B cell (primary cell): ENCODE measurements at places on chromosomes 12 and 14. TPM values are rescaled to one million over a fixed set of nuclear protein-coding genes. Genes with fewer than 3 reads are reported as not detected.

DNA sequence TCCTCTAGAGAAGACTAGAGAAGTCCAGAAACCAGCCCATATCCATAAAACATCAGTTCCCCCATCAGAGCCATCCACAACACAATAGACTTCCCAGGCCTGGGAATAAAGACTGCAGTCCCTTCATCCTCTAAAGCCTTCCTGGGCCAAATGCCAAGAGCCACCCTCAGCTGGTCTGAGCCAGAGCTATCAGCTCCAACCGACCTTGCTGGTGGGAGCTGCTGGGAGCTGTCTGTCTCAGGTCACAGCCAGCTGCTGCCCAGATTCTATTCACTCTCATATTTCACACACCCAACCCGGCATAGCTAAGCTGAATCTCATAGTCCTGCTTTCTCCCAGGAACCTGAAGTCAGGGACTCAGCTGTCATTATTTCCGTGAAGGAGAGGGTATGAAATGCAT is 10.9 kb upstream of the TFCP2 start:
- no peak overlapping the region for H3K4me3 ChIP-seq
- H3K36me3 ChIP-seq, result no peaks in the 10 kb centered on the region
- H3K27ac ChIP-seq, result no peak overlapping the region
- no peak for DNase-seq
- H3K4me1 ChIP-seq, result peaks cover 23% of the 10 kb centered on the region

DNA sequence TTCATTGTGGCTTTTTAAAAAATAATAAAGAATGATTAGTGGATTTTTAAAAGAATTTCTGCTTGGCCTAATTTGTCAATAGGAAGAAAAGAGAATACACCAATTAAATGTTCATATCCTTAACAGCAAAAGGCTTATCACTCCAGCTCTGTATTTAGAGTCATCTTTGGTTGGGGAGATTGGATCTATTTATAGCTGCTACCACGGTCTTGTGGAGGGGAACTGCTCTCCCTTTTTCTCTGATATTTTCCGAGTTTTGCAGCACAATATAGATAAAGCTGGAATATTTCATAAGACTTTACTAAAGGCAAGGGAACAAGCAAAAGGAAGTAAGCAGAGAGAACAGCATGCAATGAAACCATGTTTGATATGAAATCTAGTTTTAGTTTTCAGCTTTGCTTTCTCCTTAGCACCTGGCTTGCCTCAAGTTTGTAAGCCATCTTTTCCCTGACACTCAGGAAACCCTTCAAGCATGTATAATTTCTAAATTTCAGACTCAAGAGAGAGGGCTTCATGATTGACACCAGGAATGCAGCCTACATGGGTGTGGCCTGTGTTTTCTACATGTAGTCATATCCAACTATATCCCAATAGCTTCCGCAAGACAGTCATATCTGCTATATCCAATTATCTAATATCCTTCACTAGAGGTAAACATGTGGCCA is 35.2 kb downstream of the BRMS1L start:
- H3K4me3 ChIP-seq, result no peak overlapping the region
- H3K36me3 ChIP-seq, result peaks cover 6% of the 10 kb centered on the region
- H3K27ac ChIP-seq, result no peak overlapping the region

GRCh38 chr14:105316577-105316941 is 2.0 kb downstream of the PACS2 start:
- no peak for DNase-seq
- H3K27me3 ChIP-seq, result no peaks in the 10 kb centered on the region
- H3K27ac ChIP-seq, result no peak overlapping the region
- no peak overlapping the region for H3K4me3 ChIP-seq
- H3K4me1 ChIP-seq, result peaks cover 22% of the 10 kb centered on the region
- H3K36me3 ChIP-seq, result no peaks in the 10 kb centered on the region

DNA sequence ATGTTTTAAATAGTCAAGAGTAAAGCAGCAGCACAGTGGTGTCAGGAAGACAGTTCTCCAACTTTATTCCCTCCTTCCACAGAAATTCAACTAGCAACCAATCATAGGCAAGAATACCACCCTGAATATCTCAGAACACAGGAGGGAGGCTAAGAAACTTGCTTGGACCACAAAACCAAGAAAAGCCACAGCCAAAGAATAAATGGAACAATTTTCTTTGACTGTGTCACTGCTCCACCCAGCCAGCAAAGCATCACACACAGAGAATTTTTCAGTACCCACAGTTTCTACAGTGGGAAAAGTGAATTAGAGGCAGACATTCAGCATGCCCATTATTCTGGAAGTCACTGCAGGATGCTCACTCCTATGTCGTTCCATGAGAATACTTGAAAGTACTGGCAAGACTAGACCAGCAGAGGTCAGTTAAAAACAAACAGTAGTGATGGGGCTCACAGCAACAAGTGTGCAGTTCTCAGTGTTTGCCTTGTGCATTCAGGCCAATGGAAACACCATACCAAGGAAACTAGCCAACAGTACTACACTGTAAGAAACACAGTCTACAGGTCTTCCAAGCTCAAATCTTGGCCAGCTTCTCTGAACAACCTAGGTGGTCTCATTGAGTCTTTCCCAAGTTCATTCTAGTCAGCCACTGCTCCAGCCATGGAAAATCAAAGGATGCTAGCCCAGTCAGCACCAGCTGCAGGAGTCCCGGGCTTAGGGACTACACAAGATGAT is 56.8 kb upstream of the FOXG1 start:
- H3K27ac ChIP-seq, result no peak overlapping the region
- no peaks in the 10 kb centered on the region for H3K27me3 ChIP-seq
- no peak overlapping the region for H3K4me3 ChIP-seq
- DNase-seq, result no peak
- no peaks in the 10 kb centered on the region for H3K4me1 ChIP-seq
- no peaks in the 10 kb centered on the region for H3K36me3 ChIP-seq

DNA sequence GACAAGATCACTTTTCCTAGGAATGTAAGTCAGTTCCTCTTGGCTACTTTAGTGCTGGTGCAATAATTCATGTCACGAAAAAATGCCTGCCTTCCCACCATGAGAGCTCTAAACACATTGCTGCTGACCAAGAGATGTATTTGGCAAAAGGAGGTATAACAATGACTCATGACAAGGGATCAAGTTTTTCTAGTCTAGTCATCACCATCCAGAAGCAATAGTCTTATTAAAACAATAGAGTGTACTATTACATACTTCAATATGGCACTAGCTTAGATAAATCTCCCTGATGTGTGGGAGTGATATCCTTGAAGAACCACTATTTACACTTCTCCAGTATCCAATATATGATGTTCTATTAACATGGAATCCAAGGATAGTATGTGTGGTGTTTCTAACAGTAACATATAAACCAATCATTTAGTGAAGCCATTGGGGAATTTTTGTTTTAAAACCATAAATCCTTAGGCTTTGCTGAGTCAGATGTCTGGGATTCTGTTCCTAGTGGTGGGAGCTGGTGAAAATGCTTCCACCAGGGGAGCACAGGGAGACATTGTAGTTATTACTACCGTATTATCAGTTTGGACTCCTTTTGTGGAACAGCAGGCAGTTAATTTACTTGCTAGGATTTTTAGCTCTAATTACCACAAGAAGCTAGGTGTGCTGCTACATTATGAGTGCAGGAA is 1387.5 kb downstream of the LRFN5 start:
- H3K27ac ChIP-seq, result no peak overlapping the region
- DNase-seq, result no peak
- no peaks in the 10 kb centered on the region for H3K4me1 ChIP-seq
- H3K27me3 ChIP-seq, result no peaks in the 10 kb centered on the region
- H3K36me3 ChIP-seq, result no peaks in the 10 kb centered on the region

DNA sequence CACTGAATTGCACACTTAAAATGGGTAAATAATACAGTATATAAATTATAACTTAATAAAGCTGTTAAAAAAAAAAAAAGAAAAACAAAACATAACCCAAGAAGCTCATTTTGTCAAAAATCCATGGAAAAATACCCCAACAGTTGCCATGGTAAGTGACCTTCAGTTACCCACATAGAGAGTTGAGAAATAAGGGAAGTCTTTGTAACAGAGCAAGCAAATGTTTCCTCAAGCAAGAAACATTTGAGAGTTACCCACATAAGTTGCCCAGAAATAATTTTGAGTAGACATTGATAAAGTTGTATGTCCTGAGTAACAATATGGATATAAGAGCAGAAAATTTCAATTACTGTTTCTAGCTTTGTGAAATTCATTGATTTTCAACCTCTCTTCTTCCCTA is 227.4 kb downstream of the CCDC59 start:
- H3K36me3 ChIP-seq, result no peaks in the 10 kb centered on the region
- H3K27me3 ChIP-seq, result no peaks in the 10 kb centered on the region
- H3K4me3 ChIP-seq, result no peak overlapping the region
- H3K4me1 ChIP-seq, result no peaks in the 10 kb centered on the region
- DNase-seq, result no peak

Gene KRT71
- not detected in 2 replicates for polyA plus RNA-seq

Gene SIX4
- polyA plus RNA-seq, result not detected in 2 replicates

Gene KCNMB4
- polyA plus RNA-seq, result 0.66 and 0.82 TPM in 2 replicates

Gene NUAK1
- polyA plus RNA-seq, result not detected in 2 replicates

- no peak overlapping the region for H3K27ac ChIP-seq
- DNase-seq, result no peak
- H3K36me3 ChIP-seq, result peaks cover 13% of the 10 kb centered on the region
- H3K4me1 ChIP-seq, result no peaks in the 10 kb centered on the region
- H3K4me3 ChIP-seq, result no peak overlapping the region
Observed at GRCh38 chr14:72688990-72689671, 204.8 kb downstream of the DPF3 start.

DNA sequence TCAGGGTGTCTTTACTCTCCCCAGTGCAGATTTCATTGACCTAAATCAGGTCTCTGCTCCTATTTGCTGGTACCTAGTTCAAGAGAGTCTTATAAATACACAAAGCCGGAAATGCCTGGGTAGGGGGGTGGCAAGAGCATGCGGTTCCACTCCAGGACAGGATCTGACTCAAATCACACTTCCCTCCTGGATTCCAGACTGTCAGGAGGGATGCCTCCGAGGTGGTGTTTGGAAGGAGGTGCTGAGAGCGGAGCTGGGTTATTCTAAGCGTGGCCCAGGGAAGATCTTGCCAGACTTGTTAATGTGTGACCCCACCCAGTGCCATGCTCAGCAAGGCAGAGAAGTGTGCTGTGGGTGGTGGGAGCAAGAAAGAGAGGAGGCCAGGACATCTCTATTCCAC is 49.8 kb downstream of the B4GALNT3 start:
- H3K4me1 ChIP-seq, result peaks cover 5% of the 10 kb centered on the region
- DNase-seq, result no peak
- H3K27ac ChIP-seq, result no peak overlapping the region
- no peak overlapping the region for H3K4me3 ChIP-seq
- no peaks in the 10 kb centered on the region for H3K36me3 ChIP-seq
